CD8-positive, alpha-beta memory T cell (primary cell): ENCODE measurements at places on chromosomes 5 and 9.

- no peaks in the 10 kb centered on the region for H3K4me1 ChIP-seq
- H3K36me3 ChIP-seq: no peaks in the 10 kb centered on the region
- no peaks in the 10 kb centered on the region for H3K27me3 ChIP-seq
- no peak overlapping the region for H3K4me3 ChIP-seq
- H3K27ac ChIP-seq: no peak overlapping the region
- DNase-seq: no peak
Observed at GRCh38 chr9:98326459-98327248, 71.2 kb upstream of the TBC1D2 start.

- H3K27me3 ChIP-seq: no peaks in the 10 kb centered on the region
- peaks cover 32% of the 10 kb centered on the region for H3K4me1 ChIP-seq
- DNase-seq: peak; percentile 61
- H3K36me3 ChIP-seq: no peaks in the 10 kb centered on the region
- H3K4me3 ChIP-seq: no peak overlapping the region
Observed at GRCh38 chr5:133825631-133826289, 142.7 kb downstream of the C5orf15 start.

GRCh38 chr5:126219616-126220015 is 203.6 kb upstream of the GRAMD2B start:
- no peak for DNase-seq
- H3K27ac ChIP-seq: no peak overlapping the region
- no peaks in the 10 kb centered on the region for H3K4me1 ChIP-seq
- no peak overlapping the region for H3K4me3 ChIP-seq
- no peaks in the 10 kb centered on the region for H3K36me3 ChIP-seq
- H3K27me3 ChIP-seq: no peaks in the 10 kb centered on the region

- H3K27ac ChIP-seq: no peak overlapping the region
- no peak for DNase-seq
- no peaks in the 10 kb centered on the region for H3K27me3 ChIP-seq
- H3K4me1 ChIP-seq: no peaks in the 10 kb centered on the region
- H3K4me3 ChIP-seq: no peak overlapping the region
Observed at GRCh38 chr5:158937381-158937952, 162.2 kb downstream of the EBF1 start.

DNA sequence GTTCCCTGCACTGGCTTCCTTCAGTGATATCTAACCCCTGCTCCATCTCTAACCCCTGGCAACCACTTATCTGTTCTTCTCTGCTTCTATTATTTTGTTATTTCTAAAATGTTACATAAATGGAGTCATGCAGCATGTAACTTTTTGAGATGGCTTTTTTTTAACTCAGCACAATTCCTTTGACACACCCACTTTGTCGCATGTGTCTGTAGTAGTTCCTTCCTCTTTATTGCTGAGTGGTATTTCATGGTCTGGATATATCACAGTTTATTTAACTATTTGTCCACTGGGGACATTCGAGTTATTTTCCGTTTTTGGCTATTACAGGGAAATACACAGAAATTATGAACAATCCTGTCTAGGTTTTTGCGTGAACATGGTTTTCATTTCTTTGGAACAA is 200.2 kb downstream of the TRIO start:
- no peaks in the 10 kb centered on the region for H3K4me1 ChIP-seq
- no peak for DNase-seq

DNA sequence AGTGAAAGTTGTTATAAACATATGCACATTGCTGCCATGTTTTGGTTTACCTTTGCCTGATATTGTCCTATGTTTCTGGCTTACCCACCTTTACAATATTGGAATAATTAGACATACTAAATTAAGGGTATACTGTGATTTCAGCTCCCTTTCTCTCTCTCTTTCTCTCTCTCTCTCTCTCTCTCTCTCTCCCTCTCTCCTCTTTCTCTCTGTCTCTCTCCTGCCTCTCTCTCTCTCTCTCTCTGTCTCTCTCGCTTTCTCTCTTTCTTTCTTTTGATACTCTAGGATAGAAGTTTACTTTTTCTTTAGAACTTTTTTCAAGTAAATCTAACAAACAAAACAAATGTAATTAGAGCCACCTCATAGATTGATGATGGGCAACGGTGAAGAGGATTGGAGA is 239.6 kb downstream of the TMEM161B start:
- H3K4me1 ChIP-seq: no peaks in the 10 kb centered on the region
- H3K27me3 ChIP-seq: no peaks in the 10 kb centered on the region
- DNase-seq: no peak
- H3K4me3 ChIP-seq: no peak overlapping the region

DNA sequence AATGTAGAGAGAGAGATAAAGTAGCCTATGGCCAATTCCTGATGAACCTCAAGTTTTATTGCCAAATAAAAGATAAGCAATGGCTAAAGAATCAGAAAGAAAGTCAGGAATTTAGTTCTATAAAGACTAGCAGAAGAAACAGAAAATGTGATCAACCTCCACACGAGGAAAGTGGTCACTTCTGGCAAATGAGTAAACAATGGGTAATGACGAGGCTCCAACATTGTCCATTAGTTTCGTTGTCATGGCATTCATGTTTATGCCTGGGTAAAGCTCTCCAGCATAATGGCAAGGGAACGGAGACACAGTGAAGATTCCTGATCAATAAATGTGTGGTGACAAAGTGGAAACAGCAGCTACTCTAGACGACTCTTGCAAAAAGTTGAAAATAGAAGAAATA is 341.8 kb upstream of the CTNND2 start:
- no peak for DNase-seq
- no peaks in the 10 kb centered on the region for H3K4me1 ChIP-seq
- no peaks in the 10 kb centered on the region for H3K27me3 ChIP-seq
- no peak overlapping the region for H3K27ac ChIP-seq

GRCh38 chr9:27510780-27511179 is 13.3 kb upstream of the IFNK start:
- no peak overlapping the region for H3K4me3 ChIP-seq
- no peaks in the 10 kb centered on the region for H3K36me3 ChIP-seq
- H3K27me3 ChIP-seq: no peaks in the 10 kb centered on the region
- H3K4me1 ChIP-seq: no peaks in the 10 kb centered on the region
- DNase-seq: no peak
- H3K27ac ChIP-seq: no peak overlapping the region

DNA sequence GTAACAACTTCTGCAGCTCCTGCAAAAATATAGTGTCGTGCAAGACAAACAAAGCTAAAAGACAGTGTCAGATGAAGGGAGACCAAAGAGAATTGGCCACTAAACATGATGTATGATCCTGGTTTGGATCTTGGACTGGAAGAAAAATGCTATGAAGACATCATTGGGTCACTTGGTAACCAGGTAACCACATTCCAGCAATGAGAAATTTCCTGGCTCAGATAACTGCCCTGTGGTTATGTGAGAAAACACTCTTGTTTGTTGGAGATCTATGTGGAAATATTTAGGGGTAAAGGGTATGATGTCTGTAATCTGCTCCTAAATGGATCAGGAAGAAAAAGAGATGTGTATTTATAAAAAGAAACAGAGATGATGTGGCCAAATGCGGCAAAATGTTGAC is 45.5 kb upstream of the ANKRD33B start:
- H3K27ac ChIP-seq: no peak overlapping the region
- no peak for DNase-seq
- no peak overlapping the region for H3K4me3 ChIP-seq
- H3K27me3 ChIP-seq: no peaks in the 10 kb centered on the region
- no peaks in the 10 kb centered on the region for H3K4me1 ChIP-seq

GRCh38 chr9:105066275-105066865 is 138.4 kb upstream of the ABCA1 start:
- peaks cover 4% of the 10 kb centered on the region for H3K4me1 ChIP-seq
- H3K36me3 ChIP-seq: no peaks in the 10 kb centered on the region
- DNase-seq: no peak

GRCh38 chr9:107219486-107220077 is 63.5 kb upstream of the RAD23B start:
- no peak overlapping the region for H3K27ac ChIP-seq
- H3K36me3 ChIP-seq: no peaks in the 10 kb centered on the region
- H3K4me1 ChIP-seq: no peaks in the 10 kb centered on the region
- no peak for DNase-seq
- no peak overlapping the region for H3K4me3 ChIP-seq
- no peaks in the 10 kb centered on the region for H3K27me3 ChIP-seq

GRCh38 chr5:158463188-158463587 is 604.2 kb upstream of the CLINT1 start:
- no peaks in the 10 kb centered on the region for H3K27me3 ChIP-seq
- H3K27ac ChIP-seq: no peak overlapping the region
- H3K4me3 ChIP-seq: no peak overlapping the region

DNA sequence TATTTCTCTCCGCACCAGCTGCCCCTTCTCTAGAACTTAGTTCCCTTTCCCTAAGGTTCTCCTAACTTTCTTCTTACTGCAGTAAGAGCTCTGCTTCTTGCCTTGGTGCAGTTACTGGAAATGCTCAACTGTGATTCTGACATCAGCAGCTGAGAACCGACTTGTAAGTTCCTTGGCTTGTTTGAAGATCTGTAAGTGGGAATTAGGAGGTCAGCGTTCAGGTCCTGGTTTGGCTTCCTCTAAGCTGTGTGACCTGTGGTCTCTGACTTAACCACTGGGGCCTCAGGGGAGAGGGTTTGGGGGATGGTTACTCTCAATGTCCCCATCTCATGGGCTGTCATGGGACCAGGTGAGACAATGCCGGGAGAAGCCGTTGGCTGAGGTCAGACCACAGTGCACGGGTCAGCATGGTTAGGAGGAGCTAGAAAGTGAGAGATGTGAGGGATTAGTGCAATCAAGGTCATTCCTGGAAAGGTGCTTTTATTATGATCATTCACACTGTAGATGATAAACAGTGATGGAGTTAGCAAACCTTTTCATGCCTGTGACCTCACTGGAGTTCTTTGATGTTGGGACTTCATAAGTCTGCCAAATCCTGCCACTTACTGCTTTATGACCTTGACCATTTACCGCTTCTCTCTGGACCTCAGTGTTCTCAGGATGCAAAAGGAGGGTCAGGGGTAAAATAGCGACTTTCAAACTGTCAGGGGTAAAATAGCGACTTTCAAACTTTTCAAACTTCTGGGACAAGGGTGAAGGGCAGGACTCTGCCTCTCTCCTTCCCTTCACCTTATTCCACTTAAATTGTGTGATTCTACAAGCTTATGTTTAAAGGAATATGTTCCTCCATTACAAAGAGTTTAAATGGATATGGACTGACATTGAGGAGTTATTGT is 7.3 kb downstream of the PAPPA start:
- no peak for DNase-seq
- H3K4me3 ChIP-seq: no peak overlapping the region
- no peaks in the 10 kb centered on the region for H3K27me3 ChIP-seq
- no peaks in the 10 kb centered on the region for H3K36me3 ChIP-seq

- no peak overlapping the region for H3K27ac ChIP-seq
- DNase-seq: no peak
- no peaks in the 10 kb centered on the region for H3K36me3 ChIP-seq
- no peak overlapping the region for H3K4me3 ChIP-seq
Observed at GRCh38 chr5:179974946-179975712, 67.4 kb upstream of the TBC1D9B start.

DNA sequence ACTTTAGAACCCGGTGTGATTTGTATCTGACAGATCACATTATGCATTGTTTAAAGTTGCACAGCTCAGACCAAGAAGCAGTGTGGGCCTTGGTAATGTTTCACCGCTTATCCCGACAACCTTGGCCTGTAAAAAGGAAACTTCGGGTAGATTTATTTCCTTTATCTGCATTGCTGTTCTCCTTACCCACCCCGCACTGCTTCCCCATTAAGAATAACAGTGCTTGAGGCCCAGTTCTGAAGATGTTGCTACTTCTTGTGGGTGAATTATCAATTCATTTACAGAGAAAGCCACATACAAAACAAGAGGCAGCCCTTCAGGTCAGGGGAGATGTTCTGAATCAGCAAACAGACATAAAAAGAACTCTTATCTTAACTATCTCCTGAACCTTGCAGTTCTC is 8.4 kb downstream of the SMARCA2 start:
- H3K27me3 ChIP-seq: no peaks in the 10 kb centered on the region
- peaks cover 98% of the 10 kb centered on the region for H3K4me1 ChIP-seq
- H3K4me3 ChIP-seq: no peak overlapping the region

DNA sequence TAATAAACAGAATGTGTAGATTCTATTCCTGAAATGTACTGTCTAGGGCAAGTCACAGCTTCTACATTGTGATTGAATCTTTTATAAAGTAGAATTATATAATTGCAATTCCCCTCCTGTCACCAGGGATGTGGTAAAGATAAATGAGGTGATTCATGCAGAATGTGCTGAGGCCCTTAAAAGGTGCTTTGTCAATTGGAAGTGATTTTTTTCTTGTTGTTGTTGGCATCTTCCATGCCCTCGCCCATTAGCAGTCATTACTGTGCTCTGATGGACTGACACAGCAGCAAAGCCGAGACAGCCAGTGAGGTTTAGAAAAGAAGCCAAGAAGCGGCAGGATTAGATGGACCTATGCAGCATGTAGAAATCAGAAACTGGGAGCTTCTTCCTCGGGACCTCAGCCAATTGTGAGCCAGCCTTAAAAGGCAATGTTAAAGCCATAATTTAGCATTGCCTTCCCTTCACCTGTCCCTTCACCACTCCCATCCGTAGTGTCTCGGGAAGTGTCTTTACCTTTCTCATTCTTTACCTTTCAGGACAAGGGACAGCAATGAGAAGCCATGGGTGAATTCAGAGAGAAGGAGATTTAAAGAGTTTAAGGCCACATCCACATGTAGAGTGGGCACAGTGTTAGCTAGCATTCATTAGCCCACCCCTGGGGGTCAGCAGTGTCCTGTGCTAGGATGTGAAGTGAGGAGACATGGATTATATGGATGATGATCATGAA is 257.8 kb downstream of the PLK2 start:
- no peak for DNase-seq
- no peaks in the 10 kb centered on the region for H3K27me3 ChIP-seq
- no peak overlapping the region for H3K27ac ChIP-seq
- H3K4me3 ChIP-seq: no peak overlapping the region
- H3K36me3 ChIP-seq: no peaks in the 10 kb centered on the region
- no peaks in the 10 kb centered on the region for H3K4me1 ChIP-seq

DNA sequence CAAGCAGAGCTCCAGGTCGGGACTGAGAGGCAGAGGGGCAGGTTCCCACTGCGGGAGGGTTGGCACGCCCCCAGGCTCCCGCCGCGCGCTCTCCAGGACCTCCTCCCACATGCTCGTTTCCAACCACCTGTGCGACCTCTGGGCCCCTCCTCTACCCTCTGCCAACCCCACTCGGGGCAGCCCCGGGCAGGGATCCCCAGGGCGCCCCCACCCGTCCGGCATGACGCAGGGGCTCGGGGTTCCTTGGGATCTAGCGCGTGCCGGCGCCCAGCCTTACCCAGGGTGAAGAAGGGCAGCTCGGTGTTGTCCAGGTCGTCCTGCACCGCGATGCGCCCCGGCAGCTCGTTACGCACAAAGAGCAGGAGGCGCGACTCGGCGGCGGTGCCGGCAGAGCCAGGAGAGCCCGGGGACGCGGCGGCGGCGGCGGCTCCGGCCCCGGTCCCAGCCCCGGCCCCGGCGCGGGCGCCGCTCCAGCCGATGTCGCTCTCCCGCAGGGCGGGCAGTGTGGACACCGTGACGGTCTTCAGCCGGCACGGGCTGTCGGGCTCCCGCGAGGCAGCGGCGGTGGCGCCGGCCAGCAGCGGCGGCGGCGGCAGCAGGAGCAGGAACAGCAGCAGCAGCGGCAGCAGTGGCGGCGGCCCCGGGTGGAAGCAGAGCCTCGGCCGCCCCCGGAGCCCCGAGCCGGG is 494 bp downstream of the ASTN2 start:
- H3K27me3 ChIP-seq: peaks cover 9% of the 10 kb centered on the region
- no peak overlapping the region for H3K27ac ChIP-seq
- no peaks in the 10 kb centered on the region for H3K36me3 ChIP-seq

GRCh38 chr5:14588758-14589543 is 7.4 kb downstream of the OTULINL start:
- H3K4me3 ChIP-seq: no peak overlapping the region
- no peak for DNase-seq
- no peaks in the 10 kb centered on the region for H3K27me3 ChIP-seq
